ENCODE measurements at places on chromosomes 3 and 15.

GRCh38 chr3:94626573-94626972, 563.7 kb downstream of the NSUN3 start:
- DNase-seq = peak; percentile 7

- no peak for DNase-seq
Observed at GRCh38 chr3:148211725-148212124, 486.0 kb upstream of the AGTR1 start.

DNA sequence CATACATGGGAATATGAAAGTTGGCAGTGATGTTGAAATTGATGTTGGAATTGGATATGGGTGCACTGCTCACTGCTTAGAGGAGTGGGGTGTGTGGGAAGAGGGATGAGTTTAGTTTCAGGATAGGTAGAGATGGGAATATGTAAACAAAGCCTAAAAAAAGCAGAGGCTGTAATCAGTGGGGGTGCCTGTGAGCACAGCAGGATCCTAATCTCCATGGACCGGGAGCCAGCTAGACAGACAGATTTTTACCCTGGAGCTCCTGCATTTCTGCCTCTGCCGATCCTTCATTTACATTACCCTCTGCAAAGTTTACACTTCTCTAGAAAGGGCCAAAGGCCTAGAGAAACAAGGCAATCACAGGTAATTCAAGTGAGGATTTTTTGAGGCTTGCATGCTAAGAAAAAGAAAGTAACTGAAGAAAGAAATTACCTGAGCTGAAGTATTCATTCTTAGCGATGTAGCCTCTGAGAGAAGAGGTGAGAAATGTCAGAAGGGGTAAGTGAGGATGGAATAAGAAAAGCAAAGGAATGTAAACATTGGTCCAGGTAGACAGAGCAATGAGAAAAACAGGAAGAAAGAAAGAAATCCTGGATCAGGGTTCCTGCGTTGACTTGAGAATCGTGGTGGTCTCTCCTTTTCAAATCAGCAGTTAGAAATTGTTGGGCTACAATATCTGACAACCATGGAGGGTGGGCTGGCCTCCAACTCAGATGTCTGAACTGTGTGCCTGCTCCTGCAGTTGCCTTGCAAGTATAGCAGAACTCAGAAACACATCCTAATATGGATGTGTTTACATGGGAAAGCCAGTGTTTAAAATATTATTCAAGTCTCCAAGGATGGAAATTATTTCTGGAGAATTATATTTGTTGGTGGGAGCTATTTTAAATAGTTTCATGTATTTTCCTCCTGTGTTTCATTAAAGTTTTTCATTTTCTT, 79.8 kb downstream of the CRTC3 start:
- peak; percentile 45 for DNase-seq

DNA sequence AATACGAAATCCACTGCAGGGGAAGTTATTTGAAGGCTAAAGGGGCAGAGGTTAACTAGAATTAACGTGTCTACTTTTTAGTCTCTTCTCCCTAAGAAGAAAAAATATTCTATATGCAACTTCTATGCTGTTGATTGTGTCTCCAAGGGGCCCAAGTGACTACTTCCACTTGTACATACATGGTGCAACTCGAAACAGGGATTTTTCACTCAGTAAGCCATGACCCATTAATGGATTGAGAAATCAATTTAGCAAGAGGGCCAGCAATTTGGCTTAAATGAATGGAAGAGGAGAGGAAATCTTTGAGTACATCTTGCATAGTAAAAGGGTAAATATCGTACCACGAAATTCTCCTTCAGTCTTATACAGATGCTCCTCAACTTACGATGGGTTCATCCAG, 151.1 kb upstream of the HES1 start:
- DNase-seq = no peak
